ENCODE measurements at places on chromosomes 3 and 15.

- peak; percentile 95 for DNase-seq
Measured at GRCh38 chr15:58551764-58552504, 120.1 kb downstream of the LIPC start.

- no peak for DNase-seq
Measured at GRCh38 chr3:117756563-117756962, 1047.0 kb downstream of the TUSC7 start.

- no peak for DNase-seq
Measured at GRCh38 chr3:79551997-79552396, 215.8 kb downstream of the ROBO1 start.

DNA sequence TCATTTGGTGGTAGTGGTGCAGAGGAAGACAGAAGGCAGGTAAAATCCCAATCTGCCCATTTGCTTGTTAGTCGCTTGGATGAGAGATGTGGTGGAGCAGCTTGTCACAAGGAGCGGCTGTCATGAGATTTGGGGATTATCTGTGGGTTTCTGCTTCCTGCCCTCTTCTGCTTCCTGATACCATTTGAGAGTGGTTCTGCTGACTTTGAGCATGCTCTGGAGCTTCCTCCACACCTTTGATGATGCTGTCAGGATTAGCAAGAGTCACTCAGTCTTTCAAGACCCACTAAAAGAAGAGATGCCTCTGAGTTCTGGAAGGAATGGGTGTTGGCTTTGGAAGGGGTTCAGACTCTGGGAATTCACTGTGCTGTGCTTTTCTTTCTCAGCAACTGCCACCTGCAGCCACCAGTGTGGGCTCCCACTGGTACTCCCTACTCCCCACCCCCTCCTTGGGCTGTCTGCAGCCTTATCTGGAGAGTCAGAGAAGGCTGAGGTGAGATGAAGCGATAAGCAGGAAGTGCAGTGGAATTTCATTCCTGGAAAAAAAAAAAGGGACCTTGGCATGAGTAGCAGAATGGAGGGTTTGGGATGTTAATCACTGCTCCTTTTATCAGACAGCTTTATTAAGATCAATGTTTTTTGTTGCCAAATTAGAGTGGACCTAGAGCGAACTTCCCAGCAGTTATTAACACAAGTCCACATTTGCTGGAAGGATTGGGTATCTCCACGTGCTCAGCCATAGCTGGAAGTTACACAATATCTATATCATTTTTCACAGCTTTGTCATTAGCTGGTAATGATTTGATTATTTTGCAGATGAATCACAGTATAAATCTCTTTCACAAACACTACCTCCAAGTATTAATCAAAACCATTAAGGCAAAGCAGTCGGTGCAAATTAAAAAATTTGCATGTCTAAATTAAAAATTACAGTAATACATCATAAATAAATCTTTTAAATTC, 233.0 kb upstream of the SATB1 start:
- DNase-seq = no peak

DNA sequence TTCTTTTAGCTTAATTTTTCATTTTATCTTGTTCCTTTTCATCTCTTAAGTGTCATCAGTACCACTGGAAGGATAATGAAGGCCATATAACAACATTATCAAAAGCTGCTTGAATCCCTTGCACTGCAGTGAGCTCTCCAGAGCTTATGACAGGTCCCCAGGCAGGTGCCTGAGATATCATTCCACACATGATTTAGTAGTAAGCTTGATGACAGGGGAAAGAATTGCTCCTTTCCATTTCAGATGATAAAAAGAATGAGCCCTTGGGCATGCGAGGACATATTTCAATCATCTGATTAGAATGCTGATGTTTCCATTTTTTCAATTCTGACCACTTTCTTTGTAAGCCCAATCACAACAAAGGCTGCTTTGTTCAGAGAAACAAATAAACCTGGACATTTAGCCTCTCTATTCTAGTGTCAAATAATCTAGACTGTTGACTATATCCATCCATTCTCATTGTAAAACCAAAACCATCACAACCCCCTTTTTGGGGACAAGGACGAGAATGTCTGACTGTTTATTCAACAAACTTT, 567.8 kb downstream of the IGSF11 start:
- DNase-seq = no peak

DNA sequence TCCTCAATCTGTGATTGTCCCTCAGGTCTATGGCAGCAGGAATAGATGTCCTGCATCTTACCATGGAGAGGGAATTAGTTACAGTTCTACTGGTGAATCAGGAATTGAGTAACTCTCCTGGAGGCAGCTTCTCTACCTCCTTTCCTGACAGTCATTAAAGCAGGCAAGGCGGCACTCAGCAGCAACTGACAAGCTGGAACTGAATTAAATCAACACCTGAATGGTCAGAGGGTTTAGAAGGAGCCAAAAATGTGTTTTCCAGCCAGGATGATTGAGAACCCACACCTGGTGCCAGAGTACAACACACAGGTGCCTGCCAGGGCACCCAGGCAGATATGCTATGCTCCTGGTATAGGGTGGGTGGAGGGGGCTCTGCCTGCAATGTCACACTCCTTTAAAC, 43.1 kb upstream of the TIPARP start:
- no peak for DNase-seq

Measured in astrocyte of the cerebellum (primary cell).